ENCODE measurements at places on chromosomes 6 and 20.

GRCh38 chr20:45611054-45611453, 18.5 kb upstream of the WFDC10A start:
- DNase-seq = peak; percentile 17

GRCh38 chr6:118197539-118197938, 290.5 kb downstream of the SLC35F1 start:
- DNase-seq = no peak

GRCh38 chr6:138442663-138443062, 38.6 kb downstream of the HEBP2 start:
- no peak for DNase-seq

GRCh38 chr20:46898423-46898822, 3.8 kb downstream of the EYA2 start:
- no peak for DNase-seq

- DNase-seq = no peak
These were observed 415.1 kb downstream of the PLCB1 start for GRCh38 chr20:8547035-8547650.

All from stimulated activated CD8-positive, alpha-beta memory T cell treated with anti-CD3 and anti-CD28 coated beads, Interleukin-4, amount 100 ng/mL, for 24 hours (primary cell).